WTC11 (cell line): ENCODE measurements at places on chromosomes 7 and 10. TPM values are rescaled to one million over a fixed set of nuclear protein-coding genes. Genes with fewer than 3 reads are reported as not detected.

AGBL3 gene
- total RNA-seq: 1.6 to 2.1 TPM (median 2.0 TPM) in 3 replicates

DNA sequence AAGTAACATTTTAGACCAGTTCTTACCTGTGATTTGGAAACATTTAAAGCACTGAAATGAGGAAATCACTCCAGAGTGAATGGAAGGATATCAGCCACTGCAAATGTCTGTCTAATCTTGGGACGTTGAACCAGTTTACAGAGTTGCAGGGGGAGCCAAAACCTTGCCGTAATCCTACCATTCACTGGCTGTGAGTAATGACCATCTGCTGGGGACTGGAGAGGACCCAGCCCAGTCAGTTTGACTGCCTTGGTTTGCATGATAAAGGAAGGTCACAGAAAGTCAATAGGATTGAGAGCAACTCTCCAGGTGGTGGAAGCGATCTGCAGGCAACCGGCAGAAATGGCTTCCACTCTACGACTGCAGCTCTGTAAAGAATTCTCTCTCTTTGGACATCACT, 167.2 kb downstream of the AKR1D1 start:
- DNase-seq: peak; percentile 70

DNA sequence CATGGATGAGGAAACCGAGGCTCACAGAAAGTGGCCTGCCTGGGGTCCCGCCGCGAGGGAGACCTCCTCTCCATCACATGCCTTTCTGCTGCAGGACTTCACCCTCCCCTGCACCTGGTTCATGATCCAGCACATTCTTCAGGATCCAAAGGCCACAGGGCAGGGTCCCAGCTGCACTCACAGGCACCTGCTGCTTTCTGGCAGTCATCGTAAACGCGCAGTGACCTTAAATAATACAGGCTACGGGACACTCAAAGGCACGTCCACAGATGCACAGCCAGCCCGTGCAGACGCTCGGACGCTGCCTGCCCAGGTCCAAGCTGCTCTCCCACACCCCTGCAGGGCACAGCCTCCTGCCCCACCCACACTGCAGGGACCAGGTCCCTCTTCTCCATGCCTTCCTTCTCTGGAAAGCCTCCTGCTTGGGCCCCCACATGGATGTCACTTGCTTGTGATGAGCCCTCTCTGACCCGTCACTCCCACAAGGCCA, 49.9 kb downstream of the CALML3 start:
- DNase-seq: no peak

MBL2 gene
- not detected in 3 replicates for total RNA-seq

SHLD2 gene
- 22.3 to 27.6 TPM (median 24.0 TPM) in 3 replicates for total RNA-seq

GRCh38 chr10:9965341-9965740, 1052.3 kb upstream of the CELF2 start:
- DNase-seq: no peak

OPN1SW gene
- not detected in 3 replicates for total RNA-seq

ZNF488 gene
- 7.1 to 8.7 TPM (median 8.0 TPM) in 3 replicates for total RNA-seq

DNA sequence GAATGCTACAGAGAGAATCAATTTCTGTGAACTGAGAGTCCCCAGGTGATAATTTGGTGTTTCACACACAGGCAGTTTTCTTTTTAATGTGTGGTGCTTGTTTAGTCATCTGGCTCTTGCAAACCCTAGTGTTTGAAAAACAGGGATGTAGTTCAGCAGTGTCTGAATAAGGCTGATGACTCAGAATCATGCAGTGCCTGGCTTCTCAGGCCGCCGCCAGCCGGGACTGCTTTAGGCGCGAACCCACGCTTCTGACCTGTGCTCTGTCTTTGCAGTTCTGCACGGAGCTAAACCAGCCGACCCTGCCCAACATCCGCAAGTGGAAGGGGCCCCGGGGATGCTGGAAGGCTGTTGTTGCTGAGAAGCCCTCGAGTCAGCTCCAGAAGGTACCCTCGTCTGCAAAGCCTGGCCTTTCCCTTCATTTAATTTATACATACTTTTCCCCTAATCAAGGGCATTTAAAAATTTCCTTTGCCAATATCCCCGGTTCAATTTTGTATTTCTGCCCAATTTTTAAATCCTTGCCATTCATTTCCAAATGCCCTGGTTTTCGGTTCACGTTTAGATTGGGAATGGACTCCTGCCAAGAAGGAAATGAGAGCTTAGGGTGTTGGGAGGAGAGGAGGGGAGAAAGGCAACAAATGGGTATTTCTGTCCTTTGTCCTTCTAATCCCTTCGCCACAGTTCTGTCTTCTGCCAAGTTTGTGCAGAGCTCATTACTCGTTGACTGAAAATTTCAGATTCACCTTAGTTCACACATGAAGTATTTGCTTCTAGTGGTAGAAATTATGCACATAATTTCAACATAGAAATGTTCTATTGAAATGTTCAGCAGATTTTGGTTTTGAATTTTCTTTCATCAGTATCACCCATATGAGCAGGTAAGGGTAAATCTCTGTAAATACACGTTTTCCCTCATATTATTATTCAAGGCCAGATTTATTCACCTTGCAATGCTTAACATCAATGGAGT, 108.5 kb upstream of the ANLN start:
- peak; percentile 52 for DNase-seq

CXCL12 gene
- total RNA-seq: 52.4 to 64.3 TPM (median 59.6 TPM) in 3 replicates

NPY gene
- total RNA-seq: 0.37 to 0.63 TPM (median 0.46 TPM) in 3 replicates

DNA sequence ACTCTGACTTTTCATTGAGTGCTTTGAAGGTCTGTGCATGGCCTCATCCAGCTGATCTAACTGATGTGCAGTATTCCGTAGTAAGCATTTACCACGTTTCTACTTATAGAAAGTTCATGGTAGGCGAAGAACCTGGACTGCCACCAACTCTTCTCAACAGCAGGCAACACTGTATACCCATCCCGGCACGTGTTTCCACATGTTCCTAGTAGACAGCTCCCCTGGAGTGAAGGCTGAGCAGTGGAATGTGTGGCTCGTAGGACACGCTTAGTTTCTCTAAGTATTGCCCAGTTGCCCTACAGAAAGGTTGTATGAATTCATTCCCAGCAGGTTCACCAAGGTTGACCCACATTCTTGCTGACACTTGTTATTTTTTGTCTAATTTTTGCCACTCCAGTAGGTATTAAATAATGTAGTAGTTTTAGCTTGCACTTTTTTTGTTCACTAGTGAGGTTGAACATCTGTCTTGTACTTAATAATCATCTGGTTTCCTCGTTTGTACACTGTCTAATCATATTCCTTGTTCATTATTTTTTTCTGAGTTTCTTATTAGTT, 15.2 kb downstream of the PROSER2 start:
- DNase-seq: no peak

C10orf105 gene
- total RNA-seq: 0.48 to 0.99 TPM (median 0.85 TPM) in 3 replicates

DNA sequence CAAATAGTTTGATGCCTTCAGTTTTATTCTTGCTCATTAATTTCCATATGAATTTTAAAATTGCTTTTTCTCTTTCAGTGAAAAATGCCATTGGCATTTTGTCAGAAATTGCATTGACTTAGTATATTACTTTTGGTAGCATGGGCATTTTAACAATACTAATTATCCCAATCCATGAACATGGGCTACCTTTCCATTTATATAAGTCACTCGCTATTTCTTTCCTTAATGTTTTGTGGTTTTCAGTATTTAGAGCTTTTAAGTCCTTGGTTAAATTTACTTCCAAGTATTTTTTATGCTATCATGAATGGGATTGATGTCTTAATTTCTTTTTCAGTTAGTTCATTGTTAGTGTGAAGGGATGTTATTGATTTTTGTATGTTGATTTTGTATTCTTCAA, 297.4 kb downstream of the ATRNL1 start:
- no peak for DNase-seq

FIS1 gene
- 121 to 123 TPM (median 122 TPM) in 3 replicates for total RNA-seq

DNA sequence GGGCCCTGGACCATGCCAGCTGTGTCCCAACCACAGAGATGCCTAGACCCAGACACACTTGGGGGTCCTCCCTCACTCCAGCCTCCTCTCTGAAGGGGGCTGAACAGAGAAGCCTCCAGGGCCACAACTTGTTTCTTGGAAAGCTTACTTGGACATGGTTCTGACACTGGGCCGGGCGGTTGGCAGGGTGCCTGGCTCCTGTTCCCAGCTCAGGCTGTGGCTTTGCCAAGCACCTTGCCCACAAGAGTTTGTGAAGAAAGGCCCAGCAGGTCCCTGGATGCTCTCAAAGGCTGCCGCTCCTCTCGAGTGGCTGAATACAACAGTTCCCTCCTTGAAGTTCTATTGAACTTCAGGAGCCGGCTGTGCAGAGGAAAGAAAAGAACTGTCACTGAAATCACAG, 181.6 kb downstream of the PTPN20 start:
- DNase-seq: no peak

AKR1C3 gene
- total RNA-seq: 6.7 to 9.0 TPM (median 8.6 TPM) in 3 replicates

- DNase-seq: peak; percentile 51
Observed at GRCh38 chr7:130491841-130492522, at the start of gene MEST. Gene MEST (plus strand): TSS chr7:130492085. CDS start chr7:130492314, 229 bp downstream.

GRCh38 chr10:22294694-22295093, 21.5 kb upstream of the COMMD3 start:
- DNase-seq: no peak

C10orf53 gene
- not detected in 3 replicates for total RNA-seq

DPP6 gene
- 0.07 TPM in 1 of 3 replicates, not detected in the others for total RNA-seq

CCL24 gene
- total RNA-seq: not detected in 3 replicates

KCP gene
- 2.5 to 2.9 TPM (median 2.7 TPM) in 3 replicates for total RNA-seq

GRCh38 chr7:30842542-30843451, 68.9 kb upstream of the AQP1 start:
- no peak for DNase-seq

NOC3L gene
- total RNA-seq: 25.5 to 28.3 TPM (median 26.1 TPM) in 3 replicates

- no peak for DNase-seq
Observed at GRCh38 chr7:135508883-135509588, 866 bp downstream of the CNOT4 start.

KMT2C gene
- total RNA-seq: 38.9 to 45.4 TPM (median 40.8 TPM) in 3 replicates

DNA sequence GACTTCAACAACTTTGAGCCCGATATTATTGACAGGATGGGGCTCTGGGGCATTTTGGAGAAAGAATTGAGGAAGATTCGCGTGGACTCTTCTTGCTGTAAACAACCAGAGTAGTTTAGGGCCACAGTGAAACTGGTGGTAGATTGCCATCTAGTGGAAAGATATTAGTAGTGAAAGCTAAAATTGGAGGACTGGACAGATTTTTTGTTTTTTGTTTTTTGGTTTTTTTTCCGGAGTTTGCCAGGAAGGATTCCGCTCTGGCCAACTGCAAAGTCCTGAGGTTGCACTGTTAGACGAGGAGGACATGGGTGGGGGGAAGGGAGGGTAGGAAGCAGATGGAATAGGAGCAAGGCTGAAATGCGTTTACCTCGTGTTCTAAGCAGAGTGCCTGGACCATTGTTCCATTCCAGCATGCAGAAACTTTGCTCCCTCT, 11.7 kb downstream of the NOBOX start:
- no peak for DNase-seq

PODXL gene
- 483 to 623 TPM (median 614 TPM) in 3 replicates for total RNA-seq

- no peak for DNase-seq
Observed at GRCh38 chr10:72466018-72466417, 111.3 kb upstream of the DNAJB12 start.

- no peak for DNase-seq
Observed at GRCh38 chr7:20030915-20031362, 186.2 kb downstream of the MACC1 start.

DNA sequence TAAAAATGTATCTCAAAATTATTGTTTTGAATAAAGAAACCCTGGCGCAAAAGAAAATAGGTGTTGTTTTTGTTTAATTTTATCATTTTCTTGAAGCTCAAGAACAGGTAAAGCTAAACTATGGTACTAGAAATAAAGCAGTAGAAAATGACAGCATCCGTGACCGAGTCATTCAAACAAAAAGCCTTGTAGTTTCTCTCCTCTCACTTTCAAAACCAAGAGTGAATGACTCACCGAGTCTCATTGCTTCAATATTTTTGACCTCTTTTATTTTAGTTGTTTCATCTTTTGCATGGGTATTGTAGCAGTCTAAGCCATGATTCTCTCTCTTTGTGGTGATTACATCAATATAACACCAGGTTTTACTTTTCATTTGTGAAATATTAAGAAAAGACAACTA, 396.5 kb downstream of the POM121L12 start:
- no peak for DNase-seq

ARHGAP22 gene
- 8.2 to 8.6 TPM (median 8.3 TPM) in 3 replicates for total RNA-seq

- DNase-seq: peak; percentile 83
Observed at GRCh38 chr7:87220026-87220733, 648 bp upstream of the TMEM243 start.

OR9A2 gene
- not detected in 3 replicates for total RNA-seq

ELFN1 gene
- 4.1 to 4.6 TPM (median 4.4 TPM) in 3 replicates for total RNA-seq

- no peak for DNase-seq
Observed at GRCh38 chr10:106785528-106785927, 379.0 kb downstream of the SORCS1 start.

SLC16A12 gene
- 8.0 to 10.9 TPM (median 8.3 TPM) in 3 replicates for total RNA-seq

SLIT1 gene
- 1.1 to 1.6 TPM (median 1.4 TPM) in 3 replicates for total RNA-seq

DNA sequence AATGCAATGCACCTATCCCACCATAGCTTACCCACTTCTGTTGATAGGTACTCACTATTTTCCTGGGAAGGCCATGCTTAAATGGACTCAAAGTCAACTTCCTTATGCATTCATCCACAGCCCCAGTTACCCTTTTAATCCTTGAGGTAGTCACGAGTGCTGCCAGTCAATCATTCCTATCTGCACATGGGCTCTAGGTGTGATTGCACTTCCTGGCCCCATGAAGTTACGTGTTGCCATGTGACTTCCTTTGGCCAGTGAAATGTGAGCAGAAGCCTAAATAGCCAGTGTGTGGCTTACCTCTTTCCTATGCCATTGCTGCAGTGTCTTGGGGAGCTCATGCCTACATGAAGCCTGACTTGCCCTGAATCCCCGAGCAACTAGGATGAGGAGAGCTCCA, 23.5 kb upstream of the EIF5AL1 start:
- no peak for DNase-seq

DNA sequence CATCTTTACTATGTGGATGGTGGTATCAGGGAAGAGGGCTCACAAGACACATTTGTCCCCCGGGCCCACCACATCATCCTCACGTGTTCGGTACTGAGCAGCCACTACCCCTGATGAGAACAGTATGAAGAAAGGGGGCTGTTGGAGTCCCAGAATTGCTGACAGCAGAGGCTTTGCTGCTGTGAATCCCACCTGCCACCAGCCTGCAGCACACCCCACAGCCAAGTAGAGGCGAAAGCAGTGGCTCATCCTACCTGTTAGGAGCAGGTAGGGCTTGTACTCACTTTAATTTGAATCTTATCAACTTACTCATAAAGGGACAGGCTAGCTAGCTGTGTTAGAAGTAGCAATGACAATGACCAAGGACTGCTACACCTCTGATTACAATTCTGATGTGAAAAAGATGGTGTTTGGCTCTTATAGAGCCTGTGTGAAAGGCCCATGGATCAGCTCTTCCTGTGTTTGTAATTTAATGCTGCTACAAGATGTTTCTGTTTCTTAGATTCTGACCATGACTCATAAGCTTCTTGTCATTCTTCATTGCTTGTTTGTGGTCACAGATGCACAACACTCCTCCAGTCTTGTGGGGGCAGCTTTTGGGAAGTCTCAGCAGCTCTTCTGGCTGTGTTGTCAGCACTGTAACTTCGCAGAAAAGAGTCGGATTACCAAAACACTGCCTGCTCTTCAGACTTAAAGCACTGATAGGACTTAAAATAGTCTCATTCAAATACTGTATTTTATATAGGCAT, 9.1 kb upstream of the CSGALNACT2 start:
- DNase-seq: no peak

ACTL6B gene
- 0.96 to 1.3 TPM (median 0.99 TPM) in 3 replicates for total RNA-seq

DNA sequence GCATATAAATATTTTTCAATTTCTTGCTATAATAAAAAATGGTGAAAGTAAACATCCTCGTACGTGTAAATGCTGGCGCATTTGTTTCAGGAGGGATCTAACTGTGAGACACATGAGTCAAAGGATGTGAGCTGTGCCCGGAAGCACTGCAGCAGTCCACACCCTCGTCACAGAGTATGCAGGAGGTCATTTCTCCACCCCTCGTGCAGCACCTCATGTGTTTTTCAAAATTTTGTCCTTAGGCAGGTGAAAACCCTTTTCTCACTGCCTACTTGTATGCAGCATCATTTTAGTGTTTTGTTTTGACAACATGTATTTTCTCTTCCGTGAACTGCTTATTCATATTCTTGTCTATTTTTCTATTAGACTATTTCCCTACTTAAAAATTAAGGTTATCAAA, 162.7 kb downstream of the AVL9 start:
- no peak for DNase-seq
